ENCODE measurements at places on chromosomes 12 and 14.
A peak's percentile ranks its signal among the peaks of the same experiment; 100 is the strongest.

- DNase-seq, result no peak
These were observed 48.4 kb downstream of the FNTB start for GRCh38 chr14:65035049-65035448.

- peak; percentile 85 for DNase-seq
These were observed at the start of gene METTL3 for GRCh38 chr14:21510735-21511657. Gene METTL3, minus strand, starts transcription at chr14:21511340. Its CDS starts 117 bp downstream, at chr14:21511223.

GRCh38 chr14:55446127-55446736 is 5.8 kb upstream of the TBPL2 start:
- no peak for DNase-seq

GRCh38 chr12:3381059-3382047 is 109.7 kb upstream of the PRMT8 start:
- DNase-seq, result no peak

DNA sequence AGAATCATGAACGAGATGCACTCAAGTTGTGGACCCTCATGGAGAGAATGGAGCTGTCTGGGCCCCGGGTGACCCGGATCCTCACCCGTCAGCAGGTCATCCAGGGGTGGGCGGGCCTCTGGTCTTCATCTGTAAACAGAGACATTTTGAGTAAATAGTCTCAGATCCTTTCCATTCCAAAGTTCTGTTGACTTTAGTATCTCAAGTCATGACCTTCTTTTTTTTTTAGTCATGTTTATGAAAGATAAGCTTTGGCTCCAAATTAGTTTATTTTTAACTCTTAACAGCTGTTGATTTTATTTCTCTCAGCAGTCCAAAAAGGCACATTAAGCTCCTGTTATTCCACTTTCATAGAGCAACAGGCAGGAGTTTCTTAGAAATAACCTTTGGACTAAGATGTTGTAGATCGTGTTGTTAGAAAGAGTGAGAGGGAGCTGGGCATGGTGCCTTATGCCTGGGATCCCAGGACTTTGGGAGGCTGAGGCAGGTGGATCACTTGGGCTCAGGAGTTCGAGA is 48.9 kb upstream of the AMN start:
- DNase-seq, result no peak

- no peak for DNase-seq
These were observed 9.2 kb upstream of the PLEKHD1 start for GRCh38 chr14:69475194-69475818.

- DNase-seq, result no peak
These were observed 217.3 kb downstream of the ADGRD1 start for GRCh38 chr12:131171029-131171428.

DNA sequence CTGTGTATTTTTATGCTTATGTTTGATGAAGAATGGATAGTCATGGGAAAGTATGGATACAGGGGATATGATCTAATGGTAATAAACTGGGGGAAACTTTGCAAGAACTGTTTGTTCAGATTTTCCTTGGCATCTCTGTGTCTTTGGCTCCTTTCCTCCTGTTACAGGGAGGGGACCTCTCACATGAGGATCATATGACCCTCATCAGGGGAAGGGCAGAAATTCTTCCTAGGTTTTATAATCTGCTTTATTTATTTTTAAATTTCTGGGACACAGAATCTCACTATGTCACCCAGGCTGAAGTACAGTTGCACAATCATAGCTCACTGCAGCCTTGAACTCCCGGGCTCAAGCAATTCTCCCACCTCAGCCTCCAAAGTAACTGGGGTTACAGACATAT is 526.5 kb downstream of the CCER1 start:
- no peak for DNase-seq

DNA sequence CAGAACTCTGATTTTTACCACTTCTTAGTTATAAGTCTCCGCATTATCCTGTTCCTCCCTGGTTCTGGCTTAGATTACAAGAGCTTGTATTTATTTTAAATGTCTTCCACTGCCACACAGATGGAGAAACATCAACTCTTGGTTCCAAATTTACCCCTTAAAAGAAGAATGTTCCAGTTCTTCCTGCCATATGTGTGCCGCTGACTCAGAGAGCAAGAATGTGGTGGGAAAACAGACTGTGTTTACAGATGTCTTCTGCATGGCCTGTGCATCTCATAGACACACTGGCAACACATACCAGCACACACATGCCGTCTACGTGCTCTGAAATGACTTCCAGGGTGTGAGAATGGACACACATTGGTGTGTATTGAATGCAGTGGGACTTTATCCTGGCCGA is 383.0 kb downstream of the LRIG3 start:
- DNase-seq, result no peak

- no peak for DNase-seq
These were observed 102.9 kb downstream of the ADGRD1 start for GRCh38 chr12:131056626-131057025.

- no peak for DNase-seq
These were observed 1.2 kb downstream of the NOS1 start for GRCh38 chr12:117360222-117360550.

DNA sequence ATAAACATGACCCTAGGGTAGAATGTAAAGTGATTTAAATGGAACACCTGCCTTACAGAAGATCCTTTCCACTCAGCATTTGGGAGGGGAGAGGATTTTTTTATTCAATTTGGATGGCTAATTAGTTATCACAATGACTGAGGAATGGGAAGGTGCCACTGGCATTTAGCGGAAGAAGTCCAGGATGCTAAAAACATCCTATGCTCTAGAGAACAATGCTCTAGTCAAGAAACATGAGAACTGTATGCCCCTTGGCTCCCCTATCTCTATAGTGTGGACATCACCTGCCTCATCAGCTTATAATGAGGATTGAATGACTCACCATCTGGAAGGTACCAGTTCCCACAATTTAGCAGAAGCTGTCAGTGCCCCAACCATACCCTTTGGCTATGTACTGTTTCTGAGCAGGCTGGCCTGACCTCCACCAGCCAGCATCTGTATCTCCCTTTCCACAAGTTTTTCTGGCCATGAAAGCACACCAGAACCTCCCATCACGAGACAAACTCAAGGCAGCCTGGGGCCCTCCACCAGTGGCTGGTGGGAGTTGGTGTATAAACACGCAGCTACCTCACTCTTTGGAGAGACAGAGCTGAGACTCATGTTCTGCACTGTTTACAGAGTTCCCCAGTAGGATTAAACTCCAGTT is 109.7 kb upstream of the VASH1 start:
- no peak for DNase-seq

DNA sequence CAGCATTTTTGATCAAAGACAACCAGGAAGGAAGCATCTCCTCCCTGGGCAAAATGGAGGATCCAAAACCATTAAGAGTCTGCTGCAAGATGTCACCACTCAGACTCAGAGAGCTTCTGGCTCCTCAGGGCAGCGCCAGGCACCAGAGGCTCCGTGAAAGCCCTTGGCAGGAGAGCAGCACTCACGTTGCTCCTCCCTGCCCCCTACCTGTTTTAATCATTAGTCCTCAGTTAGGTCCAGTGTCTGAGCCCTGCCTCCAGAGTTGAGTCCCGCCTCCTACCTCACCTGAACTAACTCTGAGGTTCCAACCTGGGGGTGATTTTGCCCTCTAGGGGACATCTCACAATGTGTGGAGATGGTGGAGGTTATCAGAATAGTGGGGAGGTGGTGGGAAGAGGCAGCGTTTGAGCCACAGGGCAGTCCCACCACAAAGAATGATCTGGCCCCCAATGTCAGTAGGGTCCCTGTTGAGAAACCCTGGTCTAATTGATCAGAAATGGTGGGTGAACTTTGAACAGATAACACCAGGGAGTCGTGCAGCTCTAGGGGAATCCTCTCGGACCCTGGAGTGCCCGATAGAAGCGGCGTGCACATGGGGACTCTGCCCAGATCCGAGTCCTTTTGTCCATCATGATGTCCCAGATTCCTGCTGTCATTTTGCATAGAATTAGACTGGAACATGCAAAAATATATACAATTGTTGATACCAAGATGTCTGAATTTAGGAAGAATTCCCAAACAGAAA is 156.7 kb upstream of the DIO3 start:
- no peak for DNase-seq

DNA sequence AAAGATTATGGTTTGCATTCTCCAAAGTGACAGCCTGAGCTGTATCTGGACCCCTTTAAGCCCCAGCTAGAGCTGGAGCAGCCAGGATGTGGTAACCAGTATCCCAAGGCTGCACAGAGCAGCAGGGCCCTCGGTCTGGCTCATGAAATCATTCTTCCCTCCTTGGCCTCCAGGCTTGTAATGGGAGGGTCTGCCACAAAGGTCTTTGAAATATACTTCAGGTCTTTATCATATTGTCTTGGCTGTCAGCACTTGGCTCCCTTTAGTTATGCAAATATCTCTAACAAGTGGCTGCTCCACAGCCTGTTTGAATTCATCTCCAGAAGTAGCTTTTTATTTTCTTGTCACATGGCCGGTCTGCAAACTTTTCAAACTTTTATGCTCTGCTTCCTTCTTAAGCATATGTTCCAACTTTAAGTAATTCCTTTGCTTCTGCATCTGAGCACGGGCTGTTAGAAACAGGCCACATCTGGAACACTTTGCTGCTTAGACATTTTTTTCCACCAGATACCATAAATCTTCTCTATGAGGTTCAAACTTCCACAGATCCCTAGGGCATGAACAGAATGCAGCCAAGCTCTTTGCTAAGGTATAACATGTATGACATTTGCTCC is 663.4 kb upstream of the MIS18BP1 start:
- no peak for DNase-seq

GRCh38 chr12:12380949-12381593 is 24.2 kb downstream of the BORCS5 start:
- no peak for DNase-seq

DNA sequence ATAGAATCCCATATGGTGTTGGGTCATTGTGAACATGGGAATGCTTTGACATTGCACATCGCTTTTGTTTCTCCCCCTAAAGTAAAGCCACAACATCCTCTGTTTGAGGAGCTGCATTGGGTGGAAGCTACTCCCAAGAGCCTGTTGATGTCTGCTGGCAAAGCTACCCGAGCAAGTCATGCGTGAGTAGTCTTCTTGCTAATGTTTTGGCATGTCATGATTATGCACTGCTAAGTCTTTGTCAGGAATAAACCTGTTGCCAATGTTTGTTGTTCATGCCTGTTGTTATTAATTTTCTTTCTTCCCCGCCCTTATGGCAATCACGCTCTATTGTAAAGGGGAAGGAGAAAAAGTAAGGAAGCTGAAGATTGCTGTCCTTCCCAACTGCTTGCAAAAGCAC is 97.3 kb downstream of the EXOC5 start:
- DNase-seq, result no peak

- DNase-seq, result no peak
These were observed 6.3 kb upstream of the CTDSP2 start for GRCh38 chr12:57852620-57853500.

GRCh38 chr14:95536671-95537070 is 1.8 kb downstream of the GLRX5 start:
- DNase-seq, result no peak

GRCh38 chr14:70857496-70857890 is 48.2 kb upstream of the MAP3K9 start:
- no peak for DNase-seq

DNA sequence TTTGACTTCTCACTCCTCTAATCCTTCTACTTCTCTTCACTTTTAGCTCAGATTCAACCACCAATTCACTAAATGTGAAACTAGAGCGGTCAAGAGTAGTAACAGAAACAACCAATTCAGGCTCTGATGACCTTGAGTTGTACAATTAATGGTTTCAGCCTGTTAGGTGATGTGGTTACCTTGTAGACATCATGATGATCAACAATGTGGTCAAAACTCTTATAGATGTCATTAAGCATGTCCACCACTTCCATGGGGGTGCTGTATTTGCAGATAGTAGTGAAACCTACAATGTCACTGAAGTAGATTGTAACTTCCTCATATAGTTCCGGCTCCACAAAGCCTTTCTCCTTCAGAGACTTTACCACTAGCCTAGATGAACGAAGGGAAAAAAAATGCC is 54.1 kb upstream of the PLBD1 start:
- DNase-seq, result no peak

DNA sequence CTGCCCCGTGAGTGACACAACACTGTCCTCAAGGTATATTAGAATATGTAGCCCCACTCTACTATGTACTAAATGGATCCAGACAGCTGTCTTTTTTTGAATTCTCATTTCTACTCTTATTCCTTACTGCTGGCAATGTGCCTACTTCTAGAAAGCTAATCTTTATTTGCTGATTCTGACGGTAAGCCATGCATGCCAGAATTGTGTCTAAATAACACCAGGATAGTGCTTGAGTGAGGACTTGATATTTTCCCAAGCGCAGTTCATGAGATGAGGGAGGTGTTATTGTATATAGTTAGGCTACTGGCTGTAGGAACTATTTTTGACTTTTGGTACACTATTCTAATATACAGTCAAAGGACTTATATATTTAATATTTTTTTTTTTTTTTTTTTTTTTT is 316.2 kb upstream of the NAV3 start:
- no peak for DNase-seq

DNA sequence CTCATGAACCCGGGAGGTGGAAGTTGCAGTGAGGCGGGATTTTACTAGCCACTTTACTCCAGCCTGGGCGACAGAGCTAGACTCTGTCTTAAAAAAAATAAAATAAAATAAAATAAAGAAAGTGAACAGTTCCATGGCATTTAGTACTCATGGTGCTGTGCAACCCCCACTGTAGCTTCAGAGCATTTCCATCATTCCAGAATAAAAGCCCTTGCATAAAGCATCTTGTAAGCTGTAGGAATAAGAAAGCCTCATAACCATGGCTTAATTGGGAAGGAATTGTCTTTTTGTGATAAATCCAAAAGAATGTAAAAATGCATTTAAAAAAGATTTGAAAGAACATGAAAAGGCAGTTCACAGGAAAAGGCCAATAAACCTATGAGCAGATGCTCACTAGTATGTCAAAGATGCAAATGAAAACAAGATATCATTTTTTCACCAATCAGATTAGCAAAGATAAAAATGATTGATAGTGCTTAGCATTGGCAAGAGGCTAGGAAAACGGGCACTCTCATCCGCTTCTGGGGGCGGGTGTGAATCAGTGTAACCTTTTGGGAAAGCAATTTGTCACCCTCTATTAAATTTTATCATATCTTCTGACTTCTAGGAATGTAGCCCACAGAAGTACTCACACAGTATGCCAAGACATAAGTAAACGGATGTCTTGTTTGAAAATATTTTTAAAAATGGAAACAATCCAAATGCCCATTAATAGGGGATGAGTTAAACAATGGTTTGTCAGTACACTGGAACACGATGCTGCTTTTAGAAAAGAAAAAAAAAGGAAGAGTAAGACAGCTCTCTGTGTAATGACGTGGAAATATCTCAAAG is 46.6 kb downstream of the CFAP251 start:
- DNase-seq, result no peak

DNA sequence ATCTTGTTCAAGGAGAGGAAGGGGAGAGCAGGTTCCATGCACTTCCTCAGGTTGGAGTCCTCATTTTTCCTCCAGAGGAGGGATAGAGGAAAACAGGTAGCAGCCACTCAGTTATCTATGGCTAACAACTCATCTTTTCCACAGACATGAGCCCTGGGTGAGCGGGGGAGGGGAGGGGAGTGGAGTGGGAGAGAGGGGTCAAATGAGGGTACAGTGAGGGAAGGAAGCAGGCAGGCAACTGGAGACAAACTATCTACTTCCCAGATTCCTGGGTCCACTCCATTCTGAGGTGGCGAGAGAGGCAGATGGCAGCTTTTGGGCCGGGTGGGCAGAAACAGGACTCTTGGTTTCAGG is 2.6 kb upstream of the ZNF385A start:
- no peak for DNase-seq

GRCh38 chr12:97923546-97923945 is 460.9 kb downstream of the RMST start:
- DNase-seq, result no peak

All from activated T-helper 1 cell treated with Interleukin-2 at 50 U/mL for 16 hours (primary cell).